Esophagus squamous epithelium (tissue), 5 donors: ENCODE measurements at places on chromosomes 7 and 10.
A peak's percentile ranks its signal among the peaks of the same experiment; 100 is the strongest.

- DNase-seq: no peak
Measured at GRCh38 chr10:62166331-62167131, 102.1 kb downstream of the RTKN2 start.

DNA sequence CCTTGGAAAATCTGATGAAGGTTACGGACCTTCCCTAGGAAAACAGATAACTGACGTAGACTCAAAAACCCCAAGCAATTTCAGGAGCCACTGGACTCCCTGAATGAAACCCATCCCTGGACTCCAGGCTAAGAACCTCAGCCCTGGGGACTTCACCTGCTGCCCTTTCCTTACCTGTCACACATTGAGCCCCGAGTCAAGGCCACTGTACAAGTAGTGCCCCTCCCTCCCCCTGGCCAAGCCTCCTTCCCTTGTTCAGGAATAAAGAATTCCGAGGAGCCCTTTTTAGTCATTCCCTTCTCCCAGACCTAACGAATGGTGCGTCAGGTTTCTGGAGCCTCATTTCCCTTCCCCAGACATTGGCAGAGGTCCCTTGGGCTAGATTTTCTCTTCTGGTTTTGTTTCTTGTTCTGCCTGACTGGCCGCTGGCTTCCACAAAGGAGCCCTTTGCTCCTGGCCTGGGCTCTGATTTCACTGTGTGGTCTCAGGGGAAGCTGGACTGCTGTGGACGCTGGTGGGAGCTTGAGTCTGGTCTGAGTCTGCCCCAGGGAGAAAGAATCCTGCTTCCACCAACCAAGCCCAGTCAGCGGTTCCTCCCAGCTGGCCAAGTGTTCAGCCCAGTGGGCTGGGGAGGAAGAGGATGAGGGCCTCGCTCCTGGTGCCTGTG is 31.7 kb downstream of the ZNF775 start:
- no peak for DNase-seq

DNA sequence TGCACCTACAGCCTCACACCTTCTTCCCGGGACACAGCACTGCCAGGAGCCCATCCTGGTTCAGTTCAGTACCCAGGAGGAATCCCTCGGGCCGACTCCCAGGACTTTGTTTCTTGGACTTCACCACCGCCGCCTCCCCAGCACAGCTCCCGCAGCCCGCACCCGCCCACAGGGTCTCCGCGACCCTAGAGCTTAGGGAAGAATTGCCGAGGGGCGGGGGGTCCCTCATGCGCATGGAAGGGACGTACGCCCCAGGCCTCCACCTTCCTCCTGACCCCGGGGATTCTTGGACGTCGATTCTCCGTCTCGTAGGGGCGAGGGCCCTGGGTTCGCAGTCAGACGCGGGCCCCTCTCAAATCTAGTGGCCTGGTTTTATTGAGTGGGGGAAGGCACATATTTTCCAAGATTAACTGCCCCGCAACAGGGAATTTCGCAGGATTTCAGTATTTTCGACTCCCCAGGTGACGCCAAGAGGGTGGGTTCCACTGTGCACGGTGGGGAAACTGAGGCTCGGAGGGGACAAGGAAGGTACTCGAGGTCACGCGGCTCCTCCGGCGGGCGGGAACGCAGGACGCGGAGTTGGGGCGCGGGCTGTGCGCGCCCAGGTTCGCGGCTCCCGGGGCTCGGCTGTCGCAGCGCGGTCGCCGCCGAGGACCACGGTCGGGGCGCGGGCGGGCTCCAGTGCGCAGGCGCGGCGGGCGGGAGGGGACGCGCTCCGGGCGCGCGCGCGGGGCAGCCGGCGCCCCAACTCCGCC is at the start of gene ADCY1:
Gene ADCY1 (plus strand): TSS at position 708 of the 755 bp plus-strand sequence. CDS start 176 bp downstream, outside the sequence.
- DNase-seq: no peak

GRCh38 chr7:95469187-95469586 is 16.6 kb upstream of the ASB4 start:
- DNase-seq: no peak

GRCh38 chr10:7444551-7445121 is 33.8 kb upstream of the SFMBT2 start:
- no peak for DNase-seq

GRCh38 chr7:106418526-106418925 is 133.7 kb upstream of the NAMPT start:
- DNase-seq: no peak

- DNase-seq: no peak
Measured at GRCh38 chr10:129912166-129912917, 51.7 kb downstream of the EBF3 start.

GRCh38 chr7:47582764-47583738 is 1.1 kb upstream of the TNS3 start:
- DNase-seq: no peak

GRCh38 chr7:114264023-114264422 is 150.6 kb upstream of the FOXP2 start:
- DNase-seq: no peak

DNA sequence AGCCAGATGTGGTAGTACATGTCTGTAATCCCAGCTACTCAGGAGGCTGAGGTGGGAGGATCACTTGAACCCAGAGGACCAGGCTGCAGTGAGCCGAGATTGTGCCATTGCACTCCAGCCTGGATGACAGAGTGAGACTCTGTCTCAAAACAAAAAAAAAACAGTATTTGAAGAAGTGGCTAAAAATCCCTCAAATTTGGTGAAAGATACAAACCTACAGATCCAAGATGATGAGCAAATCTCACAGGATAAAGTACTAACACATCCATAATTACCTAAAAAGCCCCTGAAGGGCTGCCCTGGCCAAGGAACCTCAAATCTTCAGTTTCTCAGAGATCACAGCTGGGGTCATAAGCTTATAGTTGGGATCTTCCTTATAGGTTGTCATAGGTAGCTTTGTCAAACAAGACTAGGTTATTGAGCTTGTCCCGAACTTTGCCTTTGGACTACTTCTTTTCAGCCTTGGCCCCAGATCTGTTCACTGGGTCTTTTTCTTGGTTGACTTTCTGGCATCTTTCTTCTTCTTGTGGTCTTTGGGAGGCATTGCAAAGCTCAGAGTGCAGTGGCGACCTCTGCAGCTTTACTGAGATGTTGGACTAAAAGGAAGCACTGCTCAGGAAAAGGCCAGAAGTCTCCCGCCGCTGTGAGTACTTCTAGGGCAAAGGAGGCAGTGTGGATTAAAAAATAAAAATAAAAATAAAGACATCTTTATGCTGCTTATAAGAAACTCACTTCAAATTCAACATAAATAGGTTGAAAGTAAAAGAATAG is 28.6 kb upstream of the SAR1A start:
- DNase-seq: no peak

GRCh38 chr7:25598765-25599164 is 370.5 kb upstream of the NPVF start:
- no peak for DNase-seq

DNA sequence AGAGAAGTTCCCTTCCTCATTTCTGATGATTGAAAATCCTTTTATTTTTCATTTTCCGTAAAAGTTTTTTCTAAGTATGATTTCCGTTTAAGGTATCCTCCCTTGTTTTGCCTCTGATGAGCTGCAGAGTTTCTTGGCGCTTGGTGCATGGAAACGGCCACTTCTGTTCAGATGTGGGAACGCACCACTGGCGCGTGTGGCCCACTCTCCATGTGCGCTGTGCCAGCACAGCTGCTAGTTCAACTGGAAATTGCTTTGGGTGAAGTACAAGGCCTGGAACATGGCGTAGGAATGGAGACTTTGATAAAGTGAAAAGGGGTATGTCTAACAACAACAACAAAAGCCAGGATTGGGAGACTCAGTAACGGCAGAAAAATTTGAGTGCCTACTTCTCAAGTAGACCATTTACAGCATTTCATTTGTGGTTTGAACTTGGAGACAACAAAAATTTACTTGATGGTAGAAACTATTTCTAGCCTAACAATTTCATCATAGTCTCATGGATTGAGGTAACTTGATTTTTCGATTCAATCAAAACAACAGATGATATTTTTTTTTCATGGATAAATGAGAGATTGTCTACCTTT is 364.2 kb downstream of the SUGCT start:
- DNase-seq: no peak

GRCh38 chr7:151179287-151179860 is 7.7 kb downstream of the ASB10 start:
- no peak for DNase-seq

- DNase-seq: no peak
Measured at GRCh38 chr10:101933976-101934375, 90.4 kb upstream of the KCNIP2 start.

DNA sequence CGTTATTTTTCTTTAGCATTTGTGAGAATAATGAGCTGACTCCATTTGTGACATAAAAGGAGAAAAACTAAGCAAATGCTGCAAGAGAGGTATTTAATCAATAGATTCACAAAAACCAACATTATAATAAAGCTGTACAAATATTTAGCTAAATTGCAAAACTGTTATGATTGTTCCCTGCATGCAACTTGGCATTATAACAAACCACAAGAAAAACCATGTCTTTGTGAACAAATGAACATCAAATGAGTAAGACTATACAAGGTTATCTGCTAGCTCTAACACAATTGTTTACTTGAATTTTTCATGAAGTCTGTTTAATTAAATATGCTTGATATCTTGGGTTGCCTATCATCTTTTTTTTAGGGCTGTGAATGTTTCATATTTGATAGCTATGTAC is 50.8 kb upstream of the PPP1R9A start:
- DNase-seq: no peak

- DNase-seq: no peak
Measured at GRCh38 chr7:69746383-69746782, 148.1 kb downstream of the AUTS2 start.

DNA sequence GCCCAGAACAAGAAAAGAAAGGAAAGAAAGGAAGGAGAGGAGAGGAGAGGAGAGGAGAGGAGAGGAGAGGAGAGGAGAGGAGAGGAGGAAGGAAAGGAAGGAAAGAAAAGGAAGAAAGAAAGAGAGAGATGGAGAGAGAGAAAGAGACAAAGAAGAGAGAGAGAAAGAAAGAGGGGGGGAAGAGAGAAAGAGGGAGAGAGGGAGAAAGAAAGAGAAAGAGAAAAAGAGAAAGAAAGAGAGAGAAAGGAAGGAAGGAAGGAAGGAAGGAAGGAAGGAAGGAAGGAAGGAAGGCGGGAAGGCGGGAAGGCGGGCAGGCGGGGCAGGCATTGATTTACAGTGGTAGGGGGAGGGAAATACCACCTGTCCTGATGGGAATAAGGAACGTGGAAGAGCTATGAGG is 92.7 kb downstream of the DNAJC1 start:
- DNase-seq: no peak

- DNase-seq: no peak
Measured at GRCh38 chr7:150974468-150975391, 3.4 kb downstream of the KCNH2 start.

GRCh38 chr10:131980761-131981428 is 828 bp downstream of the BNIP3 start:
- no peak for DNase-seq

DNA sequence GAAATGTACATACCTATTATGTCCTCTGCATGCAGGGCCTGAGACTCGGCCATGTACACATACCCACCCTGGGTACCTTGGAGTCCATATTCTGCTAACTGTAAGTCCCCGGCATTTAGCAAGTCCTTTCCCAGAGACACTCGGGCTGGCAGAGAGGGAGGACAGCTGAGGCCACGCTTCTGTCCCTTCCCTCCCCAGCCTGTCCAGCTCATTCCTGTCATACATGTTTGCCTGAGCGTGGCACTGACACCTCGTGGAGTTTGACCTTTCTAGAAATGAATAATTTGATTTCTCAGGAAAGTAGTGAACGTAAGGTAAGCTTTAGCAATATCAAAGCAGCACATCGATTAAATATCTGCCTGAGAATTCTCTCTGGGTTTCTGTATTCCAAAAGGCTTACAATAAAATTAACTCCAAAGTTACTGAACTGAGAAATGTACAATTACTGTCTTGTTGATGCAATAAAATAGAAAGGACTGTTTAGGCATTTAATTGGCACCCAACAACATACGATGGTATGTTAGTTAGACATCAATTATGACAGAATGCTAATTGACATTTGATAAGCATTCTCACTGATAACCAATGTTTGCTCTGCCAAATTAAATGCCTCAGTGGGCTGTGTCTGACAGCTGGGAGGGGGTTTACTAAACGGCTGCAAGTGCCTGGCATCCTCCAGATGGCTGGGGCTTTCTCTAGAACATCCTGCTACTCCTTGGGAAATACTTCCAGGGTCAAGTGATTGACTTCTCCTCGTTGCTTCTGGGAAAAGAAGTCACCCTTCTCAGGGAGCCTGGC is 221.2 kb downstream of the CCSER2 start:
- no peak for DNase-seq

- no peak for DNase-seq
Measured at GRCh38 chr7:138665249-138665648, 35.9 kb downstream of the SVOPL start.

GRCh38 chr7:25148772-25149575 is 23.9 kb upstream of the CYCS start:
- DNase-seq: no peak

DNA sequence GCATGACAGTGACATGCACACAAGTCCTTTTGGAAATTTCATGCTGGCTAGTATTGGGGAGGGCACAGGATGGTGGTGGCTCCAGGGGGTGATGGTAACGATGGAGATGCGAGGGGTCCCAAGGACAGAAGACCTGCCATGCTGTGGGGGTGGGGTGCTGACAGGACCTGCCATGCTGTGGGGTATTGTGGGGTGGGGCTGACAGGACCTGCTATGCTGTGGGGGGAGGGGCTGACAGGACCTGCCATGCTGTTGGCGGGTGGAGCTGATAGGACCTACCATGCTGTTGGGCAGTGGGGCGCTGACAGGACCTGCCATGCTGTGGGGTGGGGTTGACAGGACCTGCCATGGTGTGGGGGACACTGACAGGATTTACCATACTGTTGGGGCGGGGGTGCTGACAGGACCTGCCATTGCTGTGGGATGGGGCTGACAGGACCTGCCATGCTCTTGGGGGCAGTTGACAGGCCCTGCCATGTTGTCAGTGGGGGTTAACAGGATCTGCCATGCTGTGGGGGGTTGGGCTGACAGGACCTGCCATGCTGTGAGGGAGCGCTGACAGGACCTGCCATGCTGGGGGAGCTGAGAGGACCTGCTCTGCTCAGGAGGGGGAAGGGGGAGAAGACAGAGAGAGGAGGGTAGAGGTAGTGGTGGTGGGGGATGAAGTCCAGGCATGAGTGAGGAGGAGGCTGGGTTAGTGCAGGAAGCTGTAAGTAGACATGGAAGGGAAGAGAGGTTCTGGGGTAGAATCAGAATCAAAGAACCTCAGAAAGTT is 36.2 kb upstream of the RET start:
- DNase-seq: no peak

- peak; percentile 42 for DNase-seq
Measured at GRCh38 chr10:27242951-27243551, 2.5 kb upstream of the ACBD5 start.

GRCh38 chr10:27759483-27760272 is 14.1 kb upstream of the MKX start:
- DNase-seq: no peak

GRCh38 chr10:63670291-63670898 is 149.2 kb downstream of the REEP3 start:
- no peak for DNase-seq

DNA sequence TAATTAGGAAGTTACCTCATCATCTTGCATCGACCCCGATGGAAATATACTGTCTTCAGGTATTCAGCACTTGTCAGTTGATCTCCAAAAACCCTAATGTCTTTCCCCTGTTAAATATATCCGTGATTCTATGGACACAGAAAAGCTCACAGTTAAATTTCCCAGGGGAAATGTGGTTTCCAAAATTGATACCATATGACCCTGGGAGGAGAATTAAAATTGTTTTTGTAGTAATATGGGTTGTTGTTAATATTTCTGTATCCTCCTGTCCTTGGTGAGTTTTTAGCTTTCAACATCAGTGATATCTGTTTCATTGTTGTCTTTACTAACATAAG is 132.1 kb downstream of the CELF2 start:
- DNase-seq: no peak

- DNase-seq: no peak
Measured at GRCh38 chr10:114427124-114427852, 23.0 kb upstream of the AFAP1L2 start.

GRCh38 chr10:125144693-125145623 is 15.4 kb downstream of the CTBP2 start:
- no peak for DNase-seq
